RPMI8226 (cell line): ENCODE measurements at places on chromosomes 4 and X.
A peak's percentile ranks its signal among the peaks of the same experiment; 100 is the strongest.

GRCh38 chr4:153638011-153638410 lies 46.1 kb upstream of the TLR2 start:
- DNase-seq = no peak

GRCh38 chrX:15497865-15498264 lies 2.7 kb upstream of the BMX start:
- peak; percentile 60 for DNase-seq

GRCh38 chr4:15345134-15345533 lies 82.7 kb upstream of the C1QTNF7 start:
- no peak for DNase-seq

DNA sequence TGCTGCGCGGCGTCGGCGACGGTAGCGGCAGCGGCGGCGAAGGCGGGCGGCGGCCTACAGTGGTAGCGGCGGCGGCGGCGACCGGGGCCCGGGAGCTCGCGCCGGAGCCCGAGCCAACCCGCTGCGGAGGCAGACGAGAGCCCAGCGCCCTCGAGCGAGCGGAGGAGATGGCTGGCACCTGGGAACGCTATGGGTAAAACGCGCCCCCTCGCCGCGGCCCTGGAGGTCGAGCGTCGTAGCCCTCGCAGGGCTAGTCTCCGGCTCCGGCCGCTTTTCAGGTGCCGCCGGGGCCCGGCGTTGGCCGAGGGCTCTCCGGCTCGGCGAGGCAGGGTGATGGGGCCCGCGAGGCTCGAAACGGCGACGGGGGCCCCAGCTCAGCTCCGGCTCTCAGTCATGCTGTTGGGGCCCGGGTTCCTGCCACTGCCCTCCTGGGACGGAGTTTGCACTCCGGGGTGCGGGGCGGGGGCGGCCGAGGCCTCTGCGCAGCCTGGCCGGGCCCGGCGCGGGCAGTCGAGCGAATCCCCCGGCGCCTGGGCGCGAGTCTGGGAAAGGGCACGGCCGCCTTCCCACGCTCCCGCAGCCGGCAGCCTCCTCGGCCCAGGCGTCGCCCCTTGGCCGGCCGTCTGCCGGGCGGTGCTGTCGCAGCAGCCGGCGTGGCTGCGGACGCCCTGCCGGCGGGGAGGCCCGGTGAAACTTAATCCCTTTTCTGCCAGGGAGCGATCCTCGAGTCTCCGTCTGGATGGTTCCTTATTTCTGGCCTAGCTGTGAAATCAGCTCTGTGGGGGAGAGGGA lies 768 bp downstream of the MID2 start:
- peak; percentile 28 for DNase-seq

DNA sequence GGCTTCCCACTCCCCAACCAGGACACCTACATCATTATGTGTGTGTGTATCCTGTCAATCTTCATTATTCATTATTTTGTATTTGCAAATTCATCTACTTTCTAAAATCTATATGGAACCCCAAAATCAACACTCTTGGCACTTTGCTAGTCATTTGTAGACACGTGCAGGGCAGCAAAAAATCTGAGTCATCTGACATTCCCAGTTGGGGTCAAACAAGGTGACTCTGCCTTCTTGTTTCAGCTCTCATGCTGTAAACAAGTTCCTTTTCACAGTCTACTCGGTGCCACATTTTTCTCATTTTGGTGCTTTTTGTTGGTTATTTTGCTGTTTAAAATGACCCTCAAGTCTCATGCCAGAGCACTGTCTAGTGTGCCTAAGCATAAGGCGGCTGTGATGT lies 5.9 kb downstream of the MRFAP1L1 start:
- DNase-seq = peak; percentile 22
